Cerebellar nuclear complex (tissue), 1 donor: ENCODE measurements at places on chromosomes 4 and X.

- no peak for DNase-seq
These were observed 322.9 kb downstream of the BCOR start for GRCh38 chrX:39774774-39775328.

DNA sequence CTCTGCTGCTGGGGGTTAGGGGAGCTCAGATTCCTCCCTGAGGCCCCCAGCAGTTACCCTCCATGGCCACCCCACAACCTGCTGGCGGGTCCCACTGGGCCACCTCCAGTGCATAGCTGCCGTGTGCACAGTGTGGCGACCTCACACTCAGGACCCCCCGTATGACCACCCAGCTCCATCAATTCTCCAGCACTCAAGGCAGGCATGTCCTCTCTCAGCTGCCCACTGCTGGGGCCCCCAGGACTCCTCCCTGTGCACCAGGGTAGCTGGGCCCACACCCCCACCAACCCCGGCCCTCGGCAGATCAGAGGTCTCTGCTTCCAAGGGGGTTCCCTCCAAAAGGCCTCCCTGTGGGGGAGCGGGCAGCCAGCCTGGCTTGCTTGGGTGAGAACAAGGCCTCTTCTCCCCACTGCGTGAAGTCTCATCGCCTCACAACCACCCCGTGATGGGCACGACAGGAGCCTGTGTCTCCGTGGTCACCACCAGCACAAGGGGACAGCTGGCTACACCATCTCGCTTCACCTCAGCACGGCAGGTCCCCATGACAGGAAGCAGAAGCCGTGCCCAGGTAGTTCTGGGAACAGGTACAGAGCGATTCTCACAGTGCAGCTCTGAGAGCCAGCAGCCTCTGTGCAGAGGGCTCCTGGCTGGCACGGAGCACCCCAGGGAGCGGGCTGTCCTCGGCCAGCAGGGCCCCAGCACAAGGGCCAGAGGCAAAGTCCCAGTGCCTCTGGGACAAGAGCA lies 4.6 kb upstream of the HAUS3 start:
- no peak for DNase-seq

DNA sequence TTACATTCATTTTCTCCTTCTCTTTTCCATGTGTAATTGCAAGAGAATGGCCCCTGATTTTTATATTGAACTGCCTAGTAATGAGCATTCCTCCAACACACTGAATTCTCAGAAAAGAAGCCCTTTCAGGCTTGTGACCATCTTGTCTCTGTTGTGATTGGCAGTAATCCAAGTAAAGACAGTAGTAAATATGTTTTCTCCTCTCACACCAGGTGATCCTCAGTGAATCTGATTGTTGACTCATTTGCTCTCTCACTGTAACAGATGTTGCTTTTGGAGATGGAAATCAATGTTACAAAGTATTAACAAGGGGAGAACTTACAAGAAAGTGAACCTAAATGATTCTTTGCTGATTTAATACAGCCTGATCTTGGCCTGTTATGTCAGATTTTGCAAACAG lies 271.0 kb downstream of the AFF2 start:
- DNase-seq = no peak

GRCh38 chrX:31500921-31501320 lies 429.1 kb upstream of the FTHL17 start:
- DNase-seq = no peak
